GOT3 (cell line): ENCODE measurements at places on chromosomes 1 and 21.

- DNase-seq = no peak
Measured at GRCh38 chr1:59151860-59152259, 145.0 kb upstream of the FGGY start.

- DNase-seq = no peak
Measured at GRCh38 chr1:219042769-219043168, 130.9 kb upstream of the LYPLAL1 start.

- DNase-seq = no peak
Measured at GRCh38 chr1:154944401-154945159, 8.1 kb upstream of the PMVK start.

GRCh38 chr1:35629051-35629450, 12.3 kb downstream of the PSMB2 start:
- DNase-seq = no peak

GRCh38 chr1:100147875-100148274, 14.9 kb downstream of the TRMT13 start:
- no peak for DNase-seq

DNA sequence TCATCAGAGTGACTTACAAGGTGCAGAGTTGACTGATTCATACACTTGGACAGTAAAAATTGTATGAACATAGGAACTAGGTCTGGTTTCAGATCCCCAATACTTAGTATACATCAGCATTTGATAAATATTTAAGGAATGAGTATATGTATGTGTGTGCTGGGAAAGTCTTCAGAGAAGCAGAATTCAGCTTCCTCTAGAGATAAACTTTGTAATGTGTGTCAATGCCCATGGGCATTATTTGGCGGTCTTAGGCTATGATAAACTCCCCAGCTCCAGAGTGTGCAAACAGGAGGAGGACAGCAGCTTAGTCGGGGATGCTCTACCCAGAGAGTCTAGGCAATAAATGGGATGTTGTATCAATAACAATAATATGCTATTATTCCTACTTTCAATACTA, 2.9 kb upstream of the CAMK1G start:
- no peak for DNase-seq

- DNase-seq = no peak
Measured at GRCh38 chr1:231206856-231207255, 34.2 kb upstream of the GNPAT start.

DNA sequence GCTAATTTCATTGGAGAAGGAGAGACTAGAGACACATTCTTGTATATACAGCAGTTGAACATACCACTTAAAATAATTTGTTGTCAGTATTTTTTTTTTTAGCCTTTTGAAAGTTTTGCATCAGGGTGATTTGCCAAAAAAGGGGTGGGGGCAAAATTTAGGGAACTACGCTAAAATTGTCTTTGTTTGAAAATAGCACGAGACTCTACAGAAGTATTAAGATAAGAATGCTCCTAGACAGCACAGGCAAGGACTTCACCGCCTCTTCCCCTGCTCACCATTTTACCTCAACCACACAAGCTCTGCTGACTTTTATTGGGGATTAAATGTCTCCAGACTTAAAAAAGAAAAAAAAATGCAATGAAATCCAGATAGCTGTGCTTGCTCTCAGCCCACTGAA, 236.1 kb upstream of the USP25 start:
- no peak for DNase-seq

DNA sequence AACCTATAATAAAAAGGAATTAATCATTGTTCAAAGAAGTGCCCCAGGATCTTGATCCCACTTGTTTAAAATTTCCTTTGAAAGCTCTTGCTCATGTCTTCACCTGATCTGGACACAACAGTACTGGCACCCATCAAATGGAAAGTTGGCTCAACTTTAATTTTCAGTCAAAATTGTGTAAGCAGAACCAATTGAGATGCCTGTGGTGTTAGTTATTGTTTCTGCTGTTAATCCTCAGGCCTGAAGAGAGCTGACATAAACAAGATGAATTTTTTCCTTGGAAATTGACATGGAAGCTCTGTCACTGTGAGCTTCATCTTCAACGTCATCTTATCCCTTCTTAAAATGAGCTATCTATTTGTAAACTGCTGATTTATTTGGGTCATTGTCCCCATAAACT, 88.3 kb upstream of the TNFSF4 start:
- no peak for DNase-seq

- DNase-seq = no peak
Measured at GRCh38 chr1:245686006-245686405, 531.2 kb downstream of the KIF26B start.

DNA sequence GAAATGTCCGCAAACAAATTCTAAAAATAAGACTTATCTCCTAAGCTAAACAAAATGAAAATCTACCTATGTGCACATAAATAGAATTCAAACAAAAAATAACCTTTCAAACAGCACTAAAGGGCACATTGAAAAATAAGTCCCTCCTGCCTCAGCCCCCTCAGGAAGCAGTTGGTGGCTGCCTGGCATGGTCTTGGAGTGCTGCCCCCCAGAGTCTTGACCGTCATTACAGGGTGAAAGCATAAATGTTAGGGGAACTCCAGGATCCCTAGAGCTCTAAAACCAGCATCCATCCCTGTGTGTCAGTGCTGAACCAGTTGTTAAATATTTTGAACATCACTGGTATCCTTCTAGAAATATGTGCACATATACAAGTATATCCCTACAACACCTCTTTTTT, 6.5 kb upstream of the NPL start:
- DNase-seq = no peak

GRCh38 chr1:9766759-9767442, 56.9 kb downstream of the CLSTN1 start:
- no peak for DNase-seq

GRCh38 chr1:76568573-76569238, 298.6 kb upstream of the ST6GALNAC5 start:
- DNase-seq = no peak

DNA sequence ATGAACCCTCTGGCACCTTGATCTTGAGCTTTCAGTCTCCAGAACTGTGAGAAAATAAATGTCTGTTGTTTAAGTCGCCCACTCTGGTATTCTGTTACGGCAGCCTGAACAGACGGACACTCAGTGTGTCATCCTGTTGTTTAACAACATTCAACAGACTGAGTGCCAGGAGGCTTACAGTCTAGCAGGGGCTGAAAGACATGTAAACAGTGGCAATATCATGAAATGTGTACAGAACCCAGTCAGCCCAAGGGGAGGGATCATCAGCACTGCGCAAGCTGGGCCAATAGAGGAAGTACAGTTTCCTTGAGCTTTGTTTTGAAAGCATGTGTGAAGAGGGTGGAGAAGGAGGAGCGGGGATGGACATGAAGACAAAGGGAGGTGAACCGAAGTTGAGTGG, 13.6 kb downstream of the DIP2A start:
- no peak for DNase-seq
